ENCODE measurements at places on chromosomes 6 and 20.

DNA sequence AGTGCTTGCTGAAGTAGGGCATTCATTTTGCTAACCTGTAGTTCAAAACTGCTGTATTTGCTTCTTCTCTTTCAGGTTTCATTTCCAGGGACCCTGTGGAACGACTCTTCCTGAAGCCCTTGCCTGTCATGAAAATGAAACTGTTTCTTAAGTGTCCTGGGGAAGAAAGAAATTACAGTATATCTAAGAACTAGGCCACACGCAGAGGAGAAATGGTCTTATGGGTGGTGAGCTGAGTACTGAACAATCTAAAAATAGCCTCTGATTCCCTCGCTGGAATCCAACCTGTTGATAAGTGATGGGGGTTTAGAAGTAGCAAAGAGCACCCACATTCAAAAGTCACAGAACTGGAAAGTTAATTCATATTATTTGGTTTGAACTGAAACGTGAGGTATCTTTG lies 3.4 kb upstream of the NOL7 start:
- DNase-seq = no peak

- peak; percentile 1 for DNase-seq
Measured at GRCh38 chr6:152748843-152749242, 1.8 kb upstream of the VIP start.

GRCh38 chr6:150720774-150721233 lies 121.1 kb downstream of the PLEKHG1 start:
- no peak for DNase-seq

GRCh38 chr6:163786995-163787671 lies 372.6 kb downstream of the QKI start:
- DNase-seq = no peak

- no peak for DNase-seq
Measured at GRCh38 chr20:2707353-2708072, 14.9 kb downstream of the EBF4 start.
